ENCODE measurements at places on chromosomes 1 and 21.

DNA sequence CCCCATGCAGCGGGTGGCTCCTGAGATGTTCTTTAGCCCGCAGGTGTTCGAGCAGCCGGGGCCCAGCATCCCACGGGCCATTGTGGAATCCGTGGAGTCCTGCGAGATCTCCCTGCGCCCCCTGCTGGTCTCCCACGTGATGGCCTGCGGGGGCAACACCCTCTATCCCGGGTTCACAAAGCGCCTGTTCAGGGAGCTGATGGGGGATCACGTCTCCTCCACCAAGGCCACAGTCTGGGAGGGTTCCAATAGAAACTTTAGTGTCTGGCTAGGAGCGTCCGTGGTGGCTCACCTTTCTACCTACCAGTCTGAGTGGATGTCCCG is 71.0 kb downstream of the ACTL8 start:
- DNase-seq: peak; percentile 35

DNA sequence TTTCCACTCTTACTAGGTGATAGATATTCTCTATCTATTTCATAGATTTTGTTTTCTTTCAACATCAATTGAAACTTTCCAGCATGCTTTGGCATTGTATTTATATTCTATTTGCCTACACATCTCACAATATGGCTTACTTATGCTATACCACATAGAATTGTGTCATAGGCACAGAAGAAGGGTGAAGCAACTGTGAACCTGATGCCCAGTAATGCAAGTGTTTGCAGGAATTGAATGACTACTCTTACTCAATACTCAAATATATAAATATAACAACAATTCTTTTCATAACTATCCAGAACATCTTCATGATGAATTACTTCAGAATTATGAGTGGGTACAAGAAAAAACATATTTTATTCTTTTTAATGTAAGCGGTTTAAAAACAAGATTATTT is 165.9 kb downstream of the PTBP2 start:
- no peak for DNase-seq

- DNase-seq: no peak
Observed at GRCh38 chr1:18948913-18949685, 7.4 kb downstream of the IFFO2 start.

DNA sequence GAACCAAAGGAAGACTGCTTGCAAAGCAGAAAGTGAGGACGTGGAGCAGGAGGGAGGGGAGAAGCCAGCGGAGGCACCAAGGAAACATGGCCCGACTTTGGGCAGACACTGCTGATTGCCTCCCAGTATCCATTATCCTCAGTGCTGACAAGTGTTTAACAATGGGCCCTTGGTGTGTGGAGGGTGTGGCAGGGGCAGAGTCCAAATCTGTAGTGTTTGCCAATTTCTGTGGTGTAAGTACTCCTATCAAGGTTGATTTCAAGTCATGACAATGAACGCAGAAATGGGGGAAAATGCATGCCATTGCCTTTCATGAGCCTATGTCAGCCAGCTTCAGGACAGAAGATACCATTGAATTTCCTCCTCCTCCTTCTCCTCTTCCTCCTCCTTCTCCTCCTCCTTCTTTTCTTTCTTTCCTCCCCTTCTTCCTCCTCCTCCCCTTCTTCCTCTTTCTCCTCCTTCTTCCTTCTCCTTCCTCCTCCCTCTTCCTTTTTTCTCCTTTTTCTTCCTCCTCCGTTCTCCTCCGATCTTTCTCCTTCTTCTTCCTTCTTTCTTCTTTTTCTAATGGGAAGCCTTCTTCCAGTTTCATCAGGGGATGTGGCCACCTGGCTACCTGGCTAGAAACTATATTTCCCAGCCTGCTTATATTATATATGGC is 10.3 kb upstream of the PHC2 start:
- no peak for DNase-seq

DNA sequence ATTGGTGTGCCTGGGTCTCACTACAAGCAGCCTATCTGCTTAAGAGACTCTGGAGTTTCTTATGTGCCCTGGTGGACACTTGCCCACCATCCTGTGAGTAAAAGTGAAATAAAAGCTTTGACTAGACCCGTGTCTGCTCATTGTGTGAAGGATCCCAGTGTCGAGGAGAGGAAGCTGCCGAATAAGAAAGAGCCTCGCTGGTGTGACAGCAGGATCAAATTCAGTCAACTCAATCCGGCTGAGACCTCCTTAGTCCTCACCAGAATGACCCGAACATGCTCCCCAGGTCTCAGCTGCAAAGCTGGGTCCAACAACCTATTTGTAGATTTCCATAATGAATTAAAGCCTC is 14.8 kb downstream of the CD2 start:
- no peak for DNase-seq

- DNase-seq: no peak
Observed at GRCh38 chr1:91450260-91450659, 45.6 kb upstream of the HFM1 start.

GRCh38 chr1:160615660-160616059 is 31.2 kb downstream of the SLAMF1 start:
- DNase-seq: no peak

GRCh38 chr1:93080179-93080823 is 1.2 kb downstream of the MTF2 start:
- DNase-seq: peak; percentile 41

DNA sequence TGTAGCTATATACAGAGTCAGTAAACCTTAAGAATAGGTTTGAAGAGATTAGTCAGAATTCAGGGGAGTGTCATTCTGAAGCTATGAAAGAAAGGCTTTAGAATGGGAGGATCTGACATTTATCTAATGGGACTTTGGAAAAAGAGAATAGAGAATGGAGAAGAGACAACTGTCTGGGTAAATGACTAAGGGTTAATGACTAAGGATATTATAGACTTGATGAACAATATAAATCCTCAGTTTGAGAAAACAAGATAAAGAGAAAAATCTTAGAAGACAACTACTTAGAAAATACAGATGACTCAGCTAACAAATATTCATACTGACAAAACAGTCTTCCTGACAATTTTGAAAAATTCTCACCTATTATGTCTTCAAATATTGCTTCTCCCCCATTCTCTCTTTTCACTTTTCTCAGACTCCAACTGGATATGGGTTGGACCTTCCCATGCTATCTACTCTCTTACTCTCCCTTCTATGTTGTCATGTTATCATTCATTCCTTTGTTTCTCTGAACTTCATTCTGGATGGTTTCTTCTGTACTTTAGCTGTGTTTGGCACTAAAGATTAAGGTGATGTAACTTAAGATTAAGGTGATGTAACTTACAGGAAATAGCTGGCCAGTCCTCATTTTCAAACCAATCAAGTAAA is 20.4 kb downstream of the SLC16A1 start:
- DNase-seq: no peak

DNA sequence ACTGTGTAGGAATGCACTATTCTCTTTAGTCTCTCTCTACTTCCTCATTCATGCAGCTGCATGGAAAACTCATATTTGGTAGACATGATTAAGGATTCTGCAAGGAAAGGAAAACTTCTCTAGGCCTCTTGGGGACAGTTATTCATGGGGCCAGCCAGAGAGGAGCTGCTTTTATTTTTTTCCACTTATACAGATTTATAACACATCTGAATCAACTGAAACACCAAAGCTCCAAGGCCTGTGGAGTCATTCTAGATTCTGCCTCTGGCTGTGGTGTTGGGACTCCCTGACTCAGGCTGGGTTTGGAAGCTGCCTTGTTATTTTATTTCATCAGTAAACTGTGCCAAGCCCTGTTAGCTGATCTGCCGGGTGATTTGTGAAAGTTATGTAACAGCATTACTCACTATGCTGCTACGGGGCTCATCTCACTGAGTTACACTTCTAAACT is 83.9 kb upstream of the EDEM3 start:
- DNase-seq: peak; percentile 67

GRCh38 chr21:37072274-37072987 is 440 bp downstream of the PIGP start:
- DNase-seq: no peak

DNA sequence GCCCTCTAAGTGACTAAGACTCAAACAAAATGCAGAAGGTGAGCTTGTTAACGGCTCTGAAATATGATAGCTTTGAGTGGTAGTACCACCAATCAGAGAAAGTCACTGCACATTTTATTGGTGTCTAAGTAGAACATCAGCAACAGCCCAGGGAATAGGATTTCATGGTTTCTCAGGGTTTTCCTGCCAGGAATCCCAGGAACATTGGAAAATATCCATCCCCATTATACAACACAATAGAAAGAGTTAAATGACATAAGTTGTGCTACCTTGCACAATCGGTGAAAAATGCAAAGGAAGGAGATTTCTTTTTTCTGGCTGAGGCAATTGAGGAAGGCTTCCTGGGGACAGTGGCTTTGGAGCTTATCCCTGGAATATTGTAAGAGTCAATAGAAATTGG is 283.1 kb downstream of the HLX start:
- no peak for DNase-seq

DNA sequence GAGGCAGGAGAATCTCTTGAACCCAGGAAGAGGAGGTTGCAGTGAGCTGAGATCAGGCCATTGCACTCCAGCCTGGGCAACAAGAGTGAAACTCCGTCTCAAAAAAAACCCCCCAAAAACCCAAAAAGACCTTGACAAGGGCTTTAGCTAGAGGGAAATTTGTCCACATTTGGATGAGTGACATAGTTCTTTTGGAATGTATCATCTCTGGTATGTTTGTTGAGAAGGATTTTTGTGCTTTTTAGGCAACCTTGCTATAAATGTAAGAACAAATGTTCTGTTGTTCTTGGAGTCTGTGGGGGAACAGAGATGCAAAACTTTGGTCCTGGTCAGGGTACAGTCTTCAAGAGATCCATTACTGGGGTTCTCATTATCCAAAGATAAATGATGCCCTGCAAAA is 28.9 kb downstream of the INAVA start:
- no peak for DNase-seq

- peak; percentile 62 for DNase-seq
Observed at GRCh38 chr1:223244366-223245103, 101.5 kb upstream of the TLR5 start.

DNA sequence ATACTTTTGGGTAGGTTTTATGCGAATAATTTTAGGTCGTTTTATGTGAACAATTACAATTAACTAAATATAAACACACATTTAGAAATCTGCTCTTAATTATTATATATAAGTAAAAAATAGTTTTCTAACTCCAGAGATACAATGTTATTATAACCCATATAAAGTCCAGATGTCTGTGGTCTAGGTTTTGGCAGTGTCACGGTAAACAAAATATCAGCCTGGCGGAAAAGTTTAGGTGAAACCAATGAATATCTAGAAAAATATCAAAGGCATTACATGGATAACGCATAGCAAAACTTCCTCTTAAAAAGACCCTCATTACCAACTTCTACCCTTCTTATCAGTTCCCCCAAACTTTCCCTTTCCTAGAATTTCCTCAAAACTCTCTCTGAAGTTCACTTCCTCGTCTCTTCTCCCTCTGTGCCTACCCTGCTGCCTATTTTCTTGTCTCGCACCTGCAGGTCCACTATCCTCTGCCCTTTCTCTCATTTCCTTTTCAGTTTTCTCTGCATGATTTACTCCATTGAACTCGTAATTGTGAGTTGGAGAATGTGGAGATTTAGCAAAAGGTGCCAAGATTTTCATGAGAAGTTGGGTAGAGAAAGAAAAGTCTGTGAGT is 21.8 kb downstream of the VTCN1 start:
- DNase-seq: no peak

DNA sequence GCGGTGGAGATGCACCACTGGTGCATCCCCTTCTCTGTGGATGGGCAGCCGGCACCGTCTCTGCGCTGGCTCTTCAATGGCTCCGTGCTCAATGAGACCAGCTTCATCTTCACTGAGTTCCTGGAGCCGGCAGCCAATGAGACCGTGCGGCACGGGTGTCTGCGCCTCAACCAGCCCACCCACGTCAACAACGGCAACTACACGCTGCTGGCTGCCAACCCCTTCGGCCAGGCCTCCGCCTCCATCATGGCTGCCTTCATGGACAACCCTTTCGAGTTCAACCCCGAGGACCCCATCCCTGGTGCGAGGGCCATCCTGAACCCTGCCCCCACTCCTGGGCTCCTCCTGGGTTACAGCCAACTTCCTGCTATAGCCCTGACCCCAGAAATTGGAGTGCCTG is 13.0 kb downstream of the NTRK1 start:
- DNase-seq: no peak
